ENCODE measurements at places on chromosomes 7 and 10.

DNA sequence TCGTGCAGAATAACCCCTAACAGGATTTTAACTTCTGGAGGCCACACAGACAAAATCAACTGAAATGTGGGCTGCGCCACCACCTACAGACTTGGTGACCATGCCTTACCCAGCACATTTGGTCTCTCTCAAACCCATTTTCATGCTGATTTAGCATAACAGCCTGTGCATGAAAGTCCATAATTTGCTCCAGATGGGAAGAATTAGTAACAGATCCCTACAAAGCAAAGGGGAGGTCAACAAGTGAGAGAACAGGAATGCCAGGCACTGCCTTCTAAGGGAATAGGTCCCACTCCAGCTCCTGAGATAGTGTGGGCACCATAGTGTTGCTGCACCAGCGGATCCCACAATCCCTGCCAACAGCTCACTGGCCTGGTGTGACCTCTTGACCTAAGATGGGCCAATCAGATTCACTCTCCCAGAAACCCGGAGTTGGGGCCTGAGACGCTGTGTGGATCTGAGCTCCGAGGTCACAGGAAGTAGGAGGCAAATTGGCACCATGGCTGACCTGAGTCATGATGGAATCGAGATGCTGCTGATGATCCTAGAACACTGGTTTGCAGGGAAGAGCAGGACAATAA, 32.4 kb downstream of the SLIT1 start:
- DNase-seq: no peak

- DNase-seq: no peak
Measured at GRCh38 chr10:69726850-69727249, 74.9 kb upstream of the COL13A1 start.

GRCh38 chr10:5551531-5552375, 27.0 kb downstream of the CALML3 start:
- no peak for DNase-seq

DNA sequence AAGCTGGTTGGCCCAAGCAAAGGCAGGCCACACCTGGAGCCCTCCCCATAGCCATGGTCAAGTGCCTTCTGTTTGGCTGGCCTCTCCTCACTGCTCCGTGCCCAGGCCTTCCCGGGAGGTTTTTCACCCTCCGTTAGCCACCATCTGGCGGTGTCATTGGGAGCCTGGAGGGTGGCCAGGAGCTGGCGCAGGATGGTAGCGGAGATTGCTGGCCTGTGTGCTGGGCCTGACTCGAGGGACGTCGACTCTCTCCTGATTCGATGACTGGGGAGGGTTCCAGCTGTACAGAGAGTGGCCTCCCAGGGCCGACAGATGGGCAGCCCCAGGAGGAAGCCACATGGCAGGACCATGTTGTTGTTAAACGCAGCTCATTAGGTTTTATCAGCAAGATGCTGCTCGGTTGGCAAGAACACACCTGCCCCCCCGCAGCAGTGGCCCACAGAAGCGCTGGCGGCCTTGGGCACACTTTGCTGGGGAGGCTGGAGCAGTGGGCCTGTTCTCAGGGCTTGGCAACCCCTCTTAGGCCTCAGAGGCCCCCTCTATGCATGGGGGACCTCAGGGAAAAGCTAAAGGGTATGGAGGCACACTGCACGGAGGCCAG, 64.0 kb upstream of the CACUL1 start:
- no peak for DNase-seq

DNA sequence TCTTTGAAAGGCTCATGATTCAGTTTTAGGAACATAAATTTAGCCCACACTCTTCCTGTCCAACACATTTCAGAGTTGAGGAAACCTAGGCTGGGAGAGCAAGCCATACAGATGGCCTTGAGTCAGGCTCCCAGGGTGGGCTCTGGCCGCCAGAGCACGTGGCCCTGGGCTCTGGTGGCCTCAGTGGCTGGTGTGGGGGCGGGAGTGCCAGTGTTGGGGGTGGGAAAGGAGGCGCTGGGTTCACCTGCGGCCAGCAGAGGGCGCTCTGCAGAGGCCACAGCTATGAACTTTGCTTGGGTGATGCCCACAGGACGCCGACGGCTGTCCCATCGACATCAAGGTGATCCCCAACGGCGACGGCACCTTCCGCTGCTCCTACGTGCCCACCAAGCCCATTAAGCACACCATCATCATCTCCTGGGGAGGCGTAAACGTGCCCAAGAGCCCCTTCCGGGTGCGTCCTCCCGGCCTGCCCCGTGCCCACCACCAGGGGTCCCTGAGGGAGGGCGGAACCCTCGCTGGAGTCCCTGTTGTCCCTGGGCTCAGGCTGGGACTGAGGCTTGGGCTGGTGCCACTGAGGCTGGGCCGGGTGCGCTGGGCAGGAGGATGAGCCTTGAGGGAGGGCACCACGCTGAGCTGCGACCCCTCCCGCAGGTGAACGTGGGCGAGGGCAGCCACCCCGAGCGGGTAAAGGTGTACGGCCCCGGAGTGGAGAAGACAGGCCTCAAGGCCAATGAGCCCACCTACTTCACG, 11.9 kb downstream of the FLNC start:
- no peak for DNase-seq

DNA sequence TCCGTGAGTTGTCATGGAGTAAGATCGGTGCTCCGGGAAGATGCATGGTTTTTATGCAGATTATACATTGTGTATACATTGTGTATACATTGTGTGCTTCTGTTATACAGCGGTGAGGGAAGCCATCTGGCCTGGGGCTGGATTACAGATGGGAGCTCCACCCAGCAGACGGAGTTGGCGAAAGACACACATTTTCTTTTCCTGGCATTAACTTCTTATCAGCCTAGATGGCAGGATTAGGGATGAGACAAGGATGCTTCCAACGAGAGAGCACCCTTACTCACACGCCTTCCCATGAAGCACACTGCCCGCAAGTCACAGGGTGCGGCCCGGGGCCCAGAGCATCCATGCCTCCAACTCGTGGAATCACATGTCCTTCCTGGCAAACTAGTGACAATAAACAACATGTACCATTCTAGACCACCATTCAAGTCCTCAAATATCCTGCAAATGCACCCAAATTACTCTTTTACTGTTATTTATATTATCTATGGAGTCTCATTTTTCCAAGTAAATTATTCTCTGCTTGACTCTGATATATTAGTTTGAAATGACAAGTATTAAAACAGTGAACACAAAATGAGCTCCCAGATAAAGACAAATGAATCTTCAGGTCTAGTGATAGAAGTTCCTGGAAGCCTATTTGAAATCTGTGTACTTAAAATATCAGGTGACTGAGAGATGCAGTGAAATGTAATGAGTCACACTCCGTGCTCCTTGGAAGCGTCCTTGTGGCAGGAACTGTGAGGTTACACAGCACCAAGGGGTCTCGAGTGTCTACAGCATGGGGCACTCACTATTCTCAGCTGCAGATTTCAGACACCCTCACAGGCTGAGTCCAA, 29.8 kb upstream of the PPP2R2D start:
- DNase-seq: no peak

GRCh38 chr7:117718116-117718835, 155.0 kb downstream of the CTTNBP2 start:
- DNase-seq: no peak

DNA sequence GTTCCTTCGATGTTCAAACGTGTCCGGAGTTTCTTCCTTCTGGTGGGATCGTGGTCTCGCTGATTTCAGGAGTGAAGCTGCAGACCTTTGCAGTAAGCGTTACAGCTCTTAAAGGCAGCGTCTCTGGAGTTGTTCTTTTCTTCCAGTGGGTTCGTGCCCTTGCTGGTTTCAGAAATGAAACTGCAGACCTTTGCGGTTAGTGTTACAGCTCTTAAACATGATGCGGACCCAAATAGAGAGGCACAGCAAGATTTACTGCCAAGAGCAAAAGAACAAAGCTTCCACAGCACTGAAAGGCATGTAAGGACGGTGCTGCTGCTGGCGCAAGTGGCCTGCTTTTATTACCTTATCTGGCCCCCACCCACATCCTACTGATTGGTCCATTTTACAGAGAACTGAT, 931.4 kb downstream of the IPMK start:
- no peak for DNase-seq

DNA sequence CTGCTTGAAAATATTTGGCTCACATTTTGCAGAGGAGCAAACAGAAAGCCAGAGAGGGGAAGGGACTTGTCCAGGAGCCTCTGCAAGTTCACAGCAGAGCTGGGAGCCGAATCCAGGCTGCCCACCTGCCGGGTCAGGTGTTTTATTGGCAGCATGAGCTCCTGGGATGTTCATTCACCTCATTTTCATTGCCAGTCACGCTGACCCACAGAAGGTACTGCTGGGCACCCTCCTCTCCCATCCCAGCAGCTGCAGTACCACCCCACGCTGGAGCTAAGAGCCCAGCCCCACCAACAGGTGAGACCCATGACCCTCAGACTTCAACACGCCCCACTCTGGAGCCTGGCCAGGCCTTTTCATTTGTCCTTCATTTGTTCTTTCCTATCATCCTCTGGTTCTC, 102.7 kb downstream of the GRID1 start:
- no peak for DNase-seq

DNA sequence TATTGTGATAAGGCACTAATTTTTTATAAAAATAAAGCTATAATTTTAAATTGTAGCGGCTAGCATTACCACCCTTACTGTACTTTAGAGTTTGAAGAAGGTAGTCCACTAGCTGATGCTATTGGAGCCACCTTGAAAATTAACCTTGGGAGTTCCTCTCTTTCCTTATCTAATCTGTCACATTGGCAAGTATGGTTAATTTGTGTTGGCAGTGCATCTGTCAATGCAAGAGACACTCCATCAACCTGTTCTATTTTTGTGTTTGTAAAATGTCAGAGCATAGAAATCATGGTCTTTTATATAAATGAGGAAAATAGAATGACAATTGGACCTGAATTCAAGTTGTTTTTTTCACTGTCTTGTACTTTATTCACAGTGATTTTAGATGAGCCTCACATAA, 20.5 kb downstream of the GLCCI1 start:
- DNase-seq: no peak

- DNase-seq: no peak
Measured at GRCh38 chr7:24995466-24995865, 15.5 kb upstream of the OSBPL3 start.

GRCh38 chr7:77406421-77406820, 9.7 kb downstream of the GSAP start:
- DNase-seq: no peak

- DNase-seq: no peak
Measured at GRCh38 chr10:8065651-8066050, 11.2 kb downstream of the GATA3 start.

GRCh38 chr7:40889539-40889938, 754.7 kb downstream of the SUGCT start:
- DNase-seq: no peak

DNA sequence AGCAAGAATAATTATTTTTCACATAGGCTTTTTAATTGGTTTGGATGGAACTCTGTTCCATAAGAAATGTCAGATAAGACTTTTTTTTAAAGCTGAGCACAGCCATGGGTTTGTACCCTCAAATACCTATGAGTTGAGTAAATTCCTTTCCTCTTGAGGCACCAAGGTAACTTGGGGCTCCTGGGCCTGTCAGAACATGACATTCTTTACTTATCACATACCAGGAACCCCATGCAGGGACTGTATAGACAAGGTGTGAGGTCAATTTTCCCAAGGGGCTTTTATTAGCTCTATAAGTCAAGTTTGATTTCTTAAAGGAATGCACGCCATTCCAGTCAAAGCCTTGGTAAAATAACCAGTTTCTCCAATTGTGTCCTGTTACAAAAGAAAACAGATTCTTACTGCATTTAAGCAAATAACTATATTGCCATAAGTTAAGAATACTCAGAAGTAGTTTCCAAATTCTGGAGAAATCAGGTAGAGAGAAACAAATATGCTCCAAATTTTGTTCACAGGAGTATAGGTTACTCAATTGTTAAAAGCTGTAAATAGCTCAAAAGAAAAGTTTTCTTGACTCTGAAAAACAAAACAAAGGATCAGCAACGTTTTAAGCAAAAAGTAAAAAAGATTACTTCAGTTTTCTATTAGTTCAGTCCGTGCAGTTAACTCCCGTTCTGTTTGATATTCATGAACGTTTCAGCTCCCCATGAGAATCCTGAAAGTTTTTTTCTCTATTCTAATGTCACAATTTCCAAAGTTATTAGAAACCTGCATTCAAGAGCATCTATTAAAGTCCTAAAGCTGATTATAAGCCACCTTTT, 167.5 kb upstream of the NAMPT start:
- DNase-seq: no peak

DNA sequence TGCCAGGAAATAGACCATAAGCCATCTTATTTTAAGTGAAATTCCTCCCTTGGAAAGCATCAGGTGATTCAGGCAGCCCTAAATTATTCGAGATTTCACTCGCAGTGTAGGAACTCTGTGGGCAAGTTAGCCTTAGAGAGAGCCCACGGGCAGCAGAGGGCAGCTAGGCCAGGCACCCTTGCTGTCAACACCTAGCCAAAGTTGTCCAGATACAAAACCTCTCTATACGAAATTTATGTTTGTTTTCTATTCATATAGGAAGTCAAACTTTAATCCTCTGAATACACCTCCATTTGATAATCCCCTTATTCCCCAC, 1043.5 kb downstream of the GATA3 start:
- DNase-seq: no peak

DNA sequence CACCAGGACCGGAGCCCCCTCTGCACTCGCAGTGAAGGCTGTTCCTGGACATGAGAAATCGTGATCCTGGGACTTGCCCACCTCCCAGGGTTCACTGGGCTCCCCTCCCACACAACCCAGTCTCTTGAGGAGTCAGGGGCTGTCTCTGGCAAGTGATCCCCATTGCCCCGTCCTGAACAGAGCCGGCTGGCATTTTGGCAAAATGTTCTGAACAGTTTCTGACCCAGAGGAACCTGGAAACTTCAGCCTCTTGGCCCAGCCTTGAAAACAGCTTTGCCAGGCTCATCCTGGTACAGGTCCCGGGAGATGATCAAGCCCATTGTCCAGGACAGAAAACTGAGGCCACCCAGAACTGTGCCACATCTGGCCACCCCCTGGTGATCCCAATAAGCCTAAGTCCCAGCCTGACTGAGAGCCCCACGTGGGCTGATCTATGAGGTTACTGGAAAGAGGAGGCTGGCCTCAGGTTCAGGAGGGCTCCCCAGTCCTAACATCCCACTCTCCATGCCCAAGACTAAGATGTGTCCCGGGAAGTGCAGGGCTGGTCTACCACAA, 115.7 kb downstream of the OAT start:
- DNase-seq: no peak

- DNase-seq: no peak
Measured at GRCh38 chr7:114140561-114140960, 221.8 kb upstream of the PPP1R3A start.

GRCh38 chr7:120567204-120567603, 290.7 kb downstream of the TSPAN12 start:
- no peak for DNase-seq

DNA sequence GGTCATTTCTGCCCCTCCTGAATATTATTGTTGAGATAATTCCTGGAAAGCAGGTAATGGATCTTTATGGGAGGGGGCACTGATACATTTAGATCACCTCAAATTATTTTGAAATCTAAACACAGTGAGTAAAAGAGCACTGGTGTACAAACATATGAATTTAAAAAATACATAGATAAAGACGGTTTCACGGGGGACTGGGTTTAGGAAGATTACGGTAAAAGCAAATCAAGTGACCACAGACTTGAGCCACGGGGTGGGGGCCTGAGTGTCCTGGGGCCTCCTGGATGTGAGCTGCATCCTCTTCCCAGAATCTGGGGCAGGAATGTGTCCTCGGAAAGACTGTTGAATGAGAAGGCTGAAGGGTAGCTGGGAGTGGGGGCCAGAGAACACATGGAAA, 219.1 kb upstream of the KLF6 start:
- DNase-seq: no peak

GRCh38 chr7:47634273-47634672, 52.4 kb upstream of the TNS3 start:
- DNase-seq: no peak

All from esophagus squamous epithelium (tissue), 5 donors.